Right ventricle myocardium superior (tissue), 1 donor: ENCODE measurements at places on chromosomes 3 and 15.

GRCh38 chr3:99256788-99257187, 355.3 kb upstream of the DCBLD2 start:
- no peak for DNase-seq

- no peak for DNase-seq
These were observed 136.7 kb downstream of the CCNL1 start for GRCh38 chr3:157023226-157023625.

- peak; percentile 73 for DNase-seq
These were observed at the start of gene DLL4 for GRCh38 chr15:40928821-40929659. TSS of gene DLL4 (plus strand) at chr15:40929340. CDS start at chr15:40929669, 329 bp downstream.

GRCh38 chr3:32614956-32615355, 44.3 kb upstream of the DYNC1LI1 start:
- DNase-seq, result no peak

DNA sequence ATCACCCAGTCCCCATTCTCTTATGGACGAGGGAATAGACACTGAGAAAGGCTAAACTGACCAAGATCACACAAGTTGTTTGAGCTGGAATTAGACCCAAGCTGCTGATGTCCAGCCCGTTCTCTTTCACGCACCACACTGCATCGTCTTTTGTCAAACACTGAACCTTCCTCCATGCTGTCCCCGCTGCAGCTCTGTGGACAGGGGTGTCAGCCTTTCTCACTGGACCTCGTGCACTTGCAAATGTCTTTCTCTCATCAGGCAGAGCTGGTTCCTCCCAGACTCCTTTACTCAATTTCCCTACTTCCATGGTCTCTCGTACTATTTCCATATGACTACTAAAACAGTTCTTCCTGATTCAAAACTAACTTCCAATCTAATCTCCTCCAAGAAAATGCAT, 161.6 kb downstream of the MEIS2 start:
- no peak for DNase-seq

- DNase-seq, result no peak
These were observed 21.0 kb upstream of the FBXL2 start for GRCh38 chr3:33256249-33256648.

DNA sequence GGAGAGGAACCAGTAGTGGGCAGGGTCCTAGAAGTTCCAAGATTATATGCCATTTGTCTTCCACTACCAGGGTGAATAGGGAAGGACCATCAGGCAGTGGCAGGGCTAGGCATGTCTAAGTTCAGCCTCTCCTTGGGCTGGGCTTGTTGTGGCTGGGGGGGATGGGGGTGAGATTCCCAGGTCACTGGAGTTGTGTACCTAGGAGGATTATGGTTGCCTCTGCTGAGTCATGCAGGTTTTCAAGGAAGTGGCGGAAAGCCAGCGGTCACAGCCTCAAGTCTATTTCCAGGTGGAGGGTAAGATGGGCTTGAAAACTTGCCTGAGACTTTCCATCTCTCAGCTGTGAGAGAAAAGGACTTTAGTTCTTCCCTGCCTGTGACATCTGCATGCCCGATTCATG, 1407.1 kb downstream of the SI start:
- DNase-seq, result no peak

DNA sequence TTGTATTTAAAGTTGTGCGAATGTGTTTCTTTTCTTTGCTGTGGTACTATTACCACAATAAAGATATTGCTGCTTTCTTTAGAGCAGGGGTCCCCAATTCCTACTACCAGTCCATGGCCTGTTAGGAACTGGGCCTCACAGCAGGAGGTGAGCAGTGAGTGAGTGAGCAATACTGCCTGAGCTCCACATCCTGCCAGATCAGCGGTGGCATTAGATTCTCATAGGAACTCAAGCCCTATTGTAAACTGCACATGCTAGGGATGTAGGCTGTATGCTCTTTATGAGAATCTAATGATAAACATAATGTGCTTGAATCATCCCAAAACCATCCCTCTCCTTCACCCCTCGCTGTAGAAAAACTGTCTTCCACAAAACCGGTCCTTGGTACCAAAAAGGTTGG, 41.6 kb downstream of the DMXL2 start:
- DNase-seq, result no peak

GRCh38 chr15:92061511-92062195, 208.1 kb downstream of the SLCO3A1 start:
- no peak for DNase-seq

DNA sequence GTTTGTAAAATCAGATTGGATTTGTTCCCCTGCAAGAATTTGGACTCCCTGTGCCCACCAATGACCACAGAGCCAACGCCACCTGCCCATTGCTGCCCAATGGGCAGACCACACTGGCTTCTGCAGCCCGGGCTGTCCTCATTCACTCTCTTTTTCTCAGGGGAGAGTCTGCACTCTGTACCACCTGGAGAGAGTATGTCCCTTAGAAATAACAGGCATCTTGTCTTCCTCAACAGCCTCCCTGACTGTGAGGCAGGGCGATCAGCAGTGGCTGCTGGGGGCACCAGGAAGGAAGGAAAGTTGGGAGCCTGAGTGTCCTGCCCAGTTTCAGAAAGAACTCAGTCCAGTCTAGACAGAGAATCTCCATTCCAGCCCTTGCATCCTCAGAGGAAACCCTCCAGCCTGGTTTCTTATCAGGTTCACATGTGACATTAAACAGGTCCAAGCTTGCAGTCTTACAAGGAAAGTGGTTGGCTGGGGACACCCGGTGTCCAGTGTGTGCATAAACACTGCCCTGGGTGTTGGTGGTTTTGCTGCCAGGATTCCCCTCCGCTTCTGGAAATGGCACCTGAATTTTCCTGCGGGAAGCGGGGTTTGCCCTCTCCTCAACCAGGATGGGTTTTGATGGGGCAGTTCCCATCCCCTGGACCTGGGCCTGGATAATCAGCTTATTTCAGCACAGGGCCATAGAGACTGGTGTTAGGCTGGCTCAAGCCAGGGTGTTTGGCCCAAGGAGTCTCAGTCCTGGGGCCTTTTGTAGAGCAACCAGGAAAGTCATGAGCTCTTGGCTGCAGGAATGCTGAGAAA, 37.2 kb downstream of the SSUH2 start:
- peak; percentile 81 for DNase-seq

- DNase-seq, result no peak
These were observed 61.9 kb downstream of the FRMD4B start for GRCh38 chr3:69323941-69324340.

GRCh38 chr3:134103470-134103869, 73.7 kb upstream of the SLCO2A1 start:
- no peak for DNase-seq

- no peak for DNase-seq
These were observed 61.7 kb downstream of the PCSK6 start for GRCh38 chr15:101427606-101428487.

GRCh38 chr3:134066651-134067530, 37.2 kb upstream of the SLCO2A1 start:
- no peak for DNase-seq
